Activated T-cell treated with anti-CD3 and anti-CD28 coated beads for 48 hours (primary cell): ENCODE measurements at places on chromosomes 3 and 15.

- no peak for DNase-seq
These were observed 673.2 kb upstream of the BCHE start for GRCh38 chr3:166510382-166510781.

DNA sequence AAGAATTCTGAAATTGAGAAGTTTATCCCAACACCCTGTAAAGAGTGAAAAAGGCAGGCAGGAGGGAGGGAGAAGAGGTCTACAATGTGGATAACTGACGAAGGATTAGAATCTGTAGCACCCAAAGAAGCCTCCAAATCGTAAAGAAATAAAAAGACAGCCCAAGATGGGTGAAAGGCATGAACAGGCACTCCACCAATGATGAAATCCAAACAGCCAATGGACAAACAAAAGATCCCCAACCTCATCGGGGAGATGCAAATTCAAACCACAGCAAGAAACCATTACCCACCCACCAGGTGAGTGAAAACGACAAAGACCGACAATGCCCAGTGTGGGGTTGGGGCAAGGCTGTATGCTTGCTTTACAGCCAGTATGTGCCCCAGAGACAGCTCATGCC lies 85.6 kb downstream of the IQSEC1 start:
- DNase-seq: no peak

DNA sequence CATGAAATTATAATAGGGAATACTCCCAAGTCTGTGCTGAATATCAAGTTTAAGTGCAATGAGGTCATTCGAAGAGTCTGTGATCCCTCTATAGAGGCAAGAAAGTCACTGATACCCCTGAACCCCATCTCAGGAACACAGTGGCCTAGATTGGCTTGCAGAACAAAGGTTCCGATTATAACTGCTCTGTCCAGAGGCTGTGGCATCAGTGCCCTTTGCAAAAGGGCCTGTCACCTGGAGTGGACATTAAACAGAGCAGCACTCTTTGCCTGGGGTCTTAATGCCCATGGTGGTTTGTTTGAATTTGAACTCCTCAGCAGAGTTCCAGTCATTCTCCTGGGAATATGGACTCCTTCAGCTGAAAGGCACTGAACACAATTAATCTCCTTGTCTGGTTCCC lies 93.9 kb upstream of the SLCO3A1 start:
- no peak for DNase-seq

DNA sequence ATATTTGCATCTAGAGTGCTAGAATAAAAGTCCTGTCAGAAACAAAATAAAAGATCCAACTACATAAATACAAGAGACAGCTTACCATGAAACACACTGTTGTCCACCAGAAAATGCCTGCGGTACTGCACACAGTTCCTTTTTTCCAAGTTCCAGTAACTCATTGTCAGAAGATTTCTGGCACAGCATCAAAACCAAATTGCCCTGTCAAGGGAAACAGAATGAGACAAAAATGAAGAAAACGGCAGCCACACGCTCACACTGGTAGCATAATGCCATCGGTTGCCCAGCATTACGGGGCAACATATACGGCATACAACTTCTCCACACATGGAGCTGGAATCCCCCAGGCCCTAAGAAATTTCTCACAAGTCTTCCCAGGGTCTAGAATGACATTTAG lies 40.8 kb downstream of the PLCH1 start:
- DNase-seq: no peak

DNA sequence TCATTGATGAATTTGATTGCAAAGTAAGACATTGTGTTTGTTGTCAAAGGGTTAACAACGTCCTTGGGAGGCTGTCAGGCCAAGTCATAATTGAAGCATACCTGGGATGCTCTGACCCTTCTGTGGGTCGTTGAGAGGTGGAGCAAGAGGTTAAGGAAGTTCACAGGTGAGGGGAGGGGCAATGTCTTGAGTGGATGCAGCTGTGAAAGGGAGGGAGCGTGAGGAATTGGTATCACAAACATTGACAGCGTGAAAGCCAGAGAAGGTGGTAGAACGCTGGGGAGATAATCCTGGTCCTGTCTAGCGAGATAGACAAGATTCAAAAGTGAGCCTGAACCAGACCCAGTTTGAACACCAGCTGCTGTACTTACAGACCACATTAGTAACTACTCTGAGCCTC lies 79.4 kb downstream of the HES1 start:
- DNase-seq: no peak

DNA sequence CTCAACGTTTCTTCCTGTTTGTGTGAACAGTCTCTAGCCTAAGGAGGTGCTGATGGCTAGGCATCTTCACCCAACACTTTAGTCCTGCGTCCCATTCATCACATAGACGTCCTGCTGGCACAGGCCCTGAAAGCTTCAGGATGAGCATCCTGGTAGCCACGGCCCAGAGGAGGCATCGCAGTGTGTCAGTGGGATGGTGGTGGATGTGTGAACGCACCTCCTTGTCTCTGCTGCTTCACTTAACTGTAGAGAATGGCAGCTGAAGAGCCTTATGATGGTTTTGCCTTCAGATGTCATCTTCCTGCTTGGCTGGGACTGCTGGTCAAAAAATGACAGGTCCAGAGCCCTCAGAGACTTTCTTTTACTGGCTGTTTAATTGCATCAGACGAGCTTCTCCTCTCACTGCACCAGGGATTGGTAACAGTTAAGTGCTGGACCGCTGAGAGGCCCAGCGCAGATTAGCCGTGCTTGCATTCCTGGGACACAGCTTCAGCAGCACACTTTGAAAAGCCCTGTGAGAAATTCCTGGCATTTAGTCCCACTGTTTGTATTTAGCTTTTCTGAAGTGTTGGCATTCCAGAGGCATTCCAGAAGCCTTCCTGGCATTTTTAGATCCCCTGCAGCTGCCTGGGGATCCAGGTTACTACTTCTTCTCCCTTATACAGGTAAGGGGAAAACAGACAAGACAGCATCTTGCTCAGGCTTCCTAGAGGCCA lies 132.4 kb upstream of the PLXNA1 start:
- no peak for DNase-seq

DNA sequence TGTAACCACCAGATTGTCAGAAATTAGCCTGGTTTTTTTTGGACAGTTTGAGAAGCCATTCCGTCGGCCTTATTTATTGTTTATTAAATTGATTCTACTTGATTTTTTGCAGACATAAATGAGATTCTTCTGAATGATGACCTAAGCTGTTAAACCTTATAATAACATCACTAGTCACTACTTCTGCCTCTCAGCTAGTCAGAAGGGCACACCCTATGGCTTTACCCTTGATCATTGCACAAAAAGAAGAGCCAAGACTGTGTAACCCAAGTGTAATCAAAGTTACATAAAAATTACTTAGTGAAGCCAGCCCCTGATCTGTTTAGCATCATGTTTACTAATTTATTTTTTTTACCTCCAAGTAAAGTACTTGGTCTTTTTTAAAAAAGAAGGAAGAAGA lies 64.3 kb downstream of the CHL1 start:
- no peak for DNase-seq

DNA sequence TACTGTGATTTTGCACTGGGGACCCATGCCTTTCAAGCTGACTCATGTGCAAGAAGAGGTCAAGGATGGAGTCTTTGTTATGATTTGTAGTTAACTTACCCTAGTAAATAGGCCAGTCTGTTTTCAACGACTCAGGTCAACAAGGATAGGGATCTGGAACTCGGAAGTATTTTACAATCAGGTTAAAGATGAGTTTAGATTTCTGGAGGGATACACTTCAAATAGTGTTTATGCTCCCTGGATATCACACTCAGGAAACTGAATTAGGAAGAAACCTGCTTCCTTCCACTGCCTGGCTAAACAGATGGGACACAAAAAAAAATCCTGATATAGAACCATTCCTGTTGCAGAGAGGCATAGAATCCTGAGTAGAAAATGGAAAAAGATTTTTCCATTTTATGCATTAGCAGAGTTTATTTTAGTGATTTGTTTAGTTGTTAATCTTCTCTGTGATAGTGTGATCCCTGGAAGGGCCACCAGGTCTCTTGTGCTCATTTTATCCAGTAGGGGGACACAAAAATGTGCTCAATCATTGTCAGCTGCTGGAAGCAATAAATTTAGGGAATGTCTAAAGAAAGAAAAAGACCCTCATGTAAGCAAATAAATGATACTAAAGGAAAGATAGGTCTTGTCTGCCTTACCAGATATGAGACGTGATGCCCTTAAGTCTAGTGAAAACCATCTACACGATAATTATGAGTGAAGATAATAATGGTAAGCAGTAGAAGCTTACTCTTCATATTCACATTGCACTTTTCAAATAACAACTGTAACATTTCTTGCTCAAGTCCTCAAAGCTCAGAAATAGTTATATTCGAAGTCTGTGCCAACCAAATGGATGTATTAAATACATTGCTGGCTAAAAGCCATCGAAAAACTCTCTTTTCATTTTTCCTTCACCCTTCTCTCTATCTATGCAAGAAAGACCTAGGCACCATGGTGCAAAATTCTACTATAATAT lies 452.1 kb upstream of the KCNMB2 start:
- no peak for DNase-seq

- DNase-seq: no peak
These were observed 386.6 kb upstream of the DPH6 start for GRCh38 chr15:35932531-35932930.

GRCh38 chr3:149879872-149880271 lies 66.9 kb downstream of the RNF13 start:
- no peak for DNase-seq

DNA sequence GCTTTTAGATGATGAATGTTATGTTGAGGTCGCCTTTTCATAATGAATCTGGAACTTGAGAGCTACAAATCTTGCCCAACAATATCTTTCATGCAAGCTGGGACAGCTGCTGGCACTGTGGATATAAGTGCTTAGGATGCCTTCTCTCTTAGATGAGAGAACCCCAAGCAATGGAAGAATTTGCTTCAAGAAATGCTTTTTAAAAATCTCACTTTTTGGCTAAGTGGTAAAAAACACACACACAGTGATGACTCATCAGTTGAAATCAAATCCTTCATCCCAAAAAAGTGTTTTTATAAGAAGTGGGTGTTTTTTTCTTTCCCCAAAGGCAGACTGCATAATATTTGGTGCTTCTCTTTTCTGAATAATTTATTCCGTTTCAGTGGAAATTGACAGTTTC lies 38.4 kb upstream of the GALNT15 start:
- no peak for DNase-seq

DNA sequence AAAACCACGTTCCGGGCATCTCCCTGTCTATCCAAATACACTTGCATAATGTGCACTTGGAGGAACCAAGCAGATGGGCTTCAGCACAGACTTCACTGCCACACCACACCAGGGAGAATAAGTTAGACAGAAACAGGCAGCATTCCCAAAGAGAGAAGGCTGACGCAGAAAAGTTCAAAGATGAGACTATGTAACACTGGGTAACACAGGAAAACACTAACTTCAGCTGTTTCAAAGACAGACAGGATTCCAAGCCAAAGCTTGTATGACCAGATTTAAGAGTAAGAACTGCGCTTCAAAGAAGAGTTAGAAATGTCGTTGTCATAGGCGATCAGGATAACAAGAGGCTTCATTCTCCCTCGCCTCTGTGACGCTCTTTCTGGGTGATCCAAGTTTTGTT lies 19.9 kb downstream of the SLC51A start:
- DNase-seq: no peak

DNA sequence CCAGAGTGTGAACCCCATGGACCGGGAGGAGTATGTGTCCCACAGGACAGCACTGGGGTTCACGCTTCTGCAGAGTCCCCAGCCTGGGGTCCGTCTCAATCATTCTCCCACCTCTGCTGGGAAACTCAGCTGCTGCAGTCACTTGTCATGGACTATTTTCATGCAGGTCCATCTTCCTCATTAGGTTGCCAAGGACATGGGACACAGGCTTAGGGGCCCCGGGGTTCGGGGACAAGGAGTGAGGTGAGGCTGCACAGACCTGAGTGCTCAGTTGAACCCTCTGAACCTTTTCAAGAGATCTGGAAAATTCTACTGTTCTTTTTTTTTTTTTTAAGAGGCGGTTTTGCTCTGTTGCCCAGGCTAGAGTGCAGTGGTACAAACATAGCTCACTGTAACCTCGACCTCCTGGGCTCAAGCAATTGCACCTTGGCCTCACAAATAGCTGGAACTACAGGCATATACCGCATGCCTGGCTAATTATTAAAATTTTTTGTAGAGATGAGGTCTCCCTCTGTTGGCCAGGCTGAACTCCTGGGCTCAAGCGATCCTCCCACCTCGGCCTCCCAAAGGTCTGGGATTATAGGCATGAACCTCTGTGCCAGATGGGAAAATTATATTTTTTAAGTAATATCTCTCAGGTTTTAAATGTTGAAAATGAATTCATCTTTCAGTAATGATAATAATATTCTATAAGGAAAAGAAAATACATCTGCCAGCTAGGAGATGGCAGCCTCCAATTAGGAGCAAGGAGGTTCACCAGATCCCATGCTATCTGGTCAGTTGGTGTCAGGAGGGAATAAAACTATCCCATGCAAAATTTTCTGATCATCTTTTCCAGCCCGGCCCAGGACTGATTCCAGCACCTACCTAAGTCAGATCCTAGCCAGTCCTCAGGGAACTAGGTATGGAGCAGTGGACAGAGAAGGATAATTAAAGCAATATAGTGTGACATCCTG lies 45.2 kb downstream of the RPN1 start:
- DNase-seq: no peak

DNA sequence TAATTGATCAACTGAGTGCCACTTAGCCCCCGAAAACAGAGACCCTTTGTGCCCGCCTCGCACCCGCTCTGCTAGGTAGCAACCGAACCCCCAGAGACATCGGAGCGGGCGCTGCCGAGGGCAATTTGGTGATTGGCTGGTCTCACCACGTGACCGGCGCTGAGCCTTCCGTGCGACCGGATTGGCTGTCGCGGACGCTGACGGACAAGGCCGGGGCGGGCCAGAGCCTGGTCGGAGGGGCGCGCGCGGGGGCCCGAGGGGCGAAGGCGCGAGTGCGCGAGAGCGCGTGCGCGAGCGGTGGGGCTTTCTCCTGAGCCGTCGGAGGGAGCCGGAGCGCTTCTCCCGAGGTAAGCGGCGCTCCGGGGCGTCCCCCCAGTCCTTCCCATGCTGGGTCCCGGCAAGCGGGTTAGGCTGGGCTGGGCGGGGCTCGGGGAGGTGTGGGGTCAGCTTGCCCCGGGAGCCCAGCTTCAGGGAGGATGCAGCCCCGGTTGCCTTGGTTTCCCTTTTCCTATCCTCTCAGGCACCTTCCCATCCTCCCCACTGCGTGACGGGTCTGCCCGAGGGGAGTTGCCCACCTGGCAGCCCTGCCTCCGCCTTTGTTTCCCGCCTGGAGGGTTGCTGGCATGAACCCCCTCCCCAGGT lies at the start of gene TMEM108:
Gene TMEM108 (plus strand): TSS at position 303 of the 642 bp plus-strand sequence.
- DNase-seq: peak; percentile 30

DNA sequence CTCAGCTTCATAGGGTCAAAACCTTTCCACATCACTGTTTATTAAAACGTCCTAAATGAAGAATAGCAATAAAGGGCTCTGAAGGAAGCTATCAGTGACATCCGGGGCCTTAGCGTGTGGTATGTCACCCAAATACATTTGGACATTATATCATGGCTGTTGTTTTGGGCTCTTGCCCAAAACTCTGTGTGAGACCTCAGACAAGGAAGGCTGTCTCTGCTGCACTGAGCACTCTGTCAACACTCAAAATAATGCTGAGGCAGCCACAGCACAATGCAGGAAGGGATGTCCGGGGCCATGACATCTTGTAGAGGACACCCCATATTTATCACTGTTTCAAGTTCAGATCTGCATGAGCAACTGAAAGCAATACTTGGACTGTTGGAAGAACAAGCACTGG lies 293.8 kb upstream of the WNT5A start:
- no peak for DNase-seq
